ENCODE measurements at places on chromosomes 16 and 17.

GRCh38 chr16:85207357-85207921, 95.2 kb upstream of the CIBAR2 start:
- DNase-seq = no peak

GRCh38 chr16:35685085-35685484, 2225.7 kb downstream of the TP53TG3F start:
- DNase-seq = no peak

DNA sequence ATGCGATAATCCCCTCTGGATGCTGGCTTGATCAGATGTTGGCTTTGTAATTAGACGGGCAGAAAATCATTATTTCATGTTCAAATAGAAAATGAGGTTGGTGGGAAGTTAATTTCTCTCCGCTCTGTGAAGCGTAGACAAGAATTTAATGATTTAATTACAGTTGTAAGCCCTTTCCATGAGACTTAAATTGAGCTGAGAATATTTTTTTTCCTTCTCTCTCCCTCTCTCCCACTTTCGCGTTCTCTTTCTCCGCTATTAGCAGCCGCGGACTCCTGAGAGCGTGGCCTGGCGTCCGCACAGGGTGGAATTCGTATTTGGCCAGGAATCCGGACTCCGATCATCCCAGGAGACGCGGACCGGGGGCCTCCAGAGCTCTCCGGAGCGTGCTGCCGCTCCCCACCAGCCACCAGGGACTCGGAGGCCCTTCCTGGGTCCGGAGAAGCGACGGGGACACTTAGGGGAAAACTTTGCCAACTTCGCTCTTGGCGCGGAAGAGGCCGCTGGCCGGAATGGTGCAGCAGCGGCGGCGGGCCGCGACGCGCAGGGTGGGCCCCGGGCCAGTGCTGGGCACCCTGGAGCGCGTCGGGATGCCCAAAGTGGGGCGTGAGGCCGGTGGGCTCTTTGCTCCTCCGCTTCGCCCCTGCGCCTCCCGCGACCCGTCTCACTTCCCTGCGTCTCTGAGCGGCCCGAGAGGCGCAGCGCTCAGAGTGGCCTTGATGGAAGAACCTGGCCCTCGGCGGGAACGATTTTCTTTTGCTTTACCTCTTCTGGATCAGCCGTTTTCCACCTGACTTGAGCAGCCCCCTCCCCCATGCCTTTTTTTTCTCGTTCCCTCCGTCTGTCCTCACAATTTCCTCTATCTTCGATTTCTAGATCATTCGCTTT, 3.6 kb upstream of the IRX3 start:
- DNase-seq = no peak

- DNase-seq = peak; percentile 86
Measured at GRCh38 chr17:7023576-7024401, 939 bp downstream of the BCL6B start.

- no peak for DNase-seq
Measured at GRCh38 chr17:33225509-33225908, 67.6 kb downstream of the ASIC2 start.

- no peak for DNase-seq
Measured at GRCh38 chr17:17435323-17435722, 41.5 kb upstream of the MED9 start.

GRCh38 chr17:6551869-6552531, 4.4 kb downstream of the PITPNM3 start:
- no peak for DNase-seq

- DNase-seq = no peak
Measured at GRCh38 chr17:67801626-67802175, 23.6 kb upstream of the BPTF start.

- no peak for DNase-seq
Measured at GRCh38 chr16:52562770-52563169, 15.8 kb upstream of the TOX3 start.

- no peak for DNase-seq
Measured at GRCh38 chr16:600781-601180, 10.9 kb downstream of the RAB40C start.

DNA sequence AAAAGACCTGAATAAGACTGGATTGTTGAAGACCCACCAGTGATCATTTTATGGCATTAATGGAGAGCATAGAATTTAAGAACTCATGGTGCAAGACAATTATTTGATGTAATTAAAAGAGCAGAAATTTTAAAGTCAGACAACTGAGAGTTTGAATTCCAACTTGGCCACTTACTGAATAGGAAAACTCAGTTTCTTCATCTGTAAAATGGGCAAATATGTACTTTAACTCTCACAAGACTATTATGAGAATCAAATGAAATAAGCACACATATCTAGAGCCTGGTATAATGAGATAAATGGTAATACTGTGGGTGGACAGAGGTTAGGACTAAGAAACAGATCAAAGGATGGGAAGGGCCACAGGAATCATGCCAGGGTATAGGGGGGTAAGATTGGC, 88.0 kb downstream of the SOX9 start:
- DNase-seq = no peak

DNA sequence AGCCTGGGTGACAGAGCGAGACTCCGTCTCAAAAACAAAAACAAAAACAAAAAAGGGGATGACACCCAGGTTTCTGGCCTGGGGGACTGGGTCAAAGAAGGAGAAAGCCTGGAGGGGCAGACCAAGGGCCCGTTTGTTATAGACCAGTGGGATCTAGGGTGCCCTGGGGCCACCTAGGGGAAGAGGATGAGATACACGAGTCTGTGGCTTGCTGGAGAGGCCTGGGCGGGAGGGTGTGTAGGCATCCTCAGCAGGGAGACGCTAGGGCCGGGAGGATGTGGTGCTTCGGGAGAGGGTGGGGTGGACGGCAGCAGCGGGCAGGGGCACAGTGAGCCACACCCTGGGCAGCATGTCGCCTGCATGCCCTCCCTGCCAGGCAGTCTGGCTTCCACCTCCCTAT, 17.1 kb upstream of the CRK start:
- no peak for DNase-seq

GRCh38 chr16:51825779-51826178, 674.7 kb upstream of the SALL1 start:
- DNase-seq = no peak

DNA sequence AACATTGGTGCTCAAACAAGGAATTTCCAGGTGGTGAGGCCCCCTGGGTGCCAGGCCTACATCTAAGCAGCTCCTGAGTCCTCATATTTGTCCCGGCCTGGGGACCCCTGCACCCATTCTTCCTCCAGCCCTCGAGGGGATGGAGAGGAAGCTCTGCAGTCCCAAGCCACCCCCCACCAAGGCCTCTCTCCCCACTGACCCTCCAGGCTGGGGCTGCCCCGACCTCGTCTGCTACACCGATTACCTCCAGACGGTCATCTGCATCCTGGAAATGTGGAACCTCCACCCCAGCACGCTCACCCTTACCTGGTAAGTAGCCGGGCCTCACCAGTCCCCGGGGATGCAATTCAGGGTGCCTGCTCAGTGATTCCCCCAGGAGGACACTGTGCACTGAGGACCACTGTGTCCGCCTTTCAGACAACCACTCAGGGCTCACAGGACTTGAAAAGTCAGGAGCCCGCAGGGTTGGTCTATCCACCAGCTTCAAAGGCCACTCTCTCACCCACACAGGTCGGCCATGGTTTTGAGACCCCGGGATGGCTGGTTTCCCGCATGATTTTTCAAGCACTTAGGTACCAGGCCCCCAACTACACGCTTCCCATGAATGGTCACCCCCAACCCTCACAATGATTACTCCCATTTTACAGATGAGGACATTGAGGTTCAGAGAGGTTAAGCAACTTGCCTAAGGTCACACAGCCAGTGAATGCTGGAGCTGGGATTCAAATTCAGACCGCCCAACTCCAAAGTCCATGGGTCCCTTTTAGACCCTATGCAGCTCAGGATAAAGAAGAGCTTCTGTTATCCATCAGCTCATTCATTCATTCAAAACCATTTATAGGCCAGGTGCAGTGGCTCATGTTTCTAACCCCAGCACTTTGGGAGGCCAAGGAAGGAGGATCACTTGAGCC, 32.4 kb downstream of the IL21R start:
- no peak for DNase-seq

- no peak for DNase-seq
Measured at GRCh38 chr17:38709864-38710603, 5.0 kb downstream of the MLLT6 start.

DNA sequence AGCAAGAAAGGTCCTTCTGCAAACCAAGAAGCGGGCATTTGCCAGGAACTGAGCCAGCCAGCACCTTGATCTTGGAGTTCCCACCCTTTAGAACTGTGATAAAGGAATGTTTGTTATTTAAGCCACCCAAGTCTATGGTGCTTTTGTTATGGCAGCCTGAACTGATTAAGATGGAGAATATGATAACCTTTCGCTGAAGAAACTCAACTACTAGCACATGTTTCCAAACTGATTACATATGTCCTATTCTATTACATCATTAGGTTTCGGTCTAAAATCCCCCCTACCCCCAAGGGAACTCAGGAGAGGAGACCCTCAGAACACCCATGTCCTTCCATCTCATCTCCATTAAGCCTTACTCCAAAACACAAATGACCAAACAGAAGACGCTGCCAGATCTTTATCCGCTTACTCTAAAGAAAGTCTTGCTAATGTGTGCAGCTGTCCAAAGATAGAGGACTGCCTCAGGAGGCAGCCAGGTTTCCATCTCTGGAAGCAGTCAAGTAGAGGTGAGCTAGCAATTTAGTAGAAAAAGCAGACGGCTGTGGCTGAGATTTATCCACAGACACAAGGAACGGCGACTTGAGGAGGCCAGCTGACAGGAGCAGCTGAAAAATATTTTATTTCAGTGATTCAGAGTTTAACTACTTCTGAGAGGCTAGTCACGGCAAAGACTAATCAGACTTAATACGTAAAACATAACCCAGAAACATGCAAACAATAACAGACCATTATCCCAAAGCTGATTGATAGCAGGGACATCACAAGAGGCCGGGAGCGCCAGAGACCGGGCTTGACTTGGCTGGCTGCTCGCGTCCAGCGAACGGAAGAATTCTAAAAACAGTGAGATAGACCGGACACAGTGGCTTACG, 611.4 kb upstream of the CDH5 start:
- DNase-seq = no peak

DNA sequence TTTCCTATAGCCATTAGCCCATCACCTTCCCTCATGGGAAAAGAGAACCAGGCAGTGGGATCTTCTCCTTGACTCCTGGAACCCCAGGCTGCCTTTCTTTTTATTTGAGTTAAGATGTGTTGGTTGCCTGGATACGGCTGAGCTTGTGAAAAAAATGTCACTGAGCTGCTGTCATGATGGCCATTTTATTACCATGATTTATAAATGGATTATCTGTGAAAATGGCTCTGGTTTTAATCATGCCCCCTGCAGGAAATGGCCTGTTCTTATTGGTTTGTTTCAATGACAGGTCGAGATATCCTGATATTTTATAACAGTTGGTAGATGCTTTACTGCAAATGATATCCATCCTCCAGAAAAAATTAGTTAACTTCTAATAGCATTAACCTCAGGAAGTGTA, 640.4 kb downstream of the CDH11 start:
- DNase-seq = no peak

DNA sequence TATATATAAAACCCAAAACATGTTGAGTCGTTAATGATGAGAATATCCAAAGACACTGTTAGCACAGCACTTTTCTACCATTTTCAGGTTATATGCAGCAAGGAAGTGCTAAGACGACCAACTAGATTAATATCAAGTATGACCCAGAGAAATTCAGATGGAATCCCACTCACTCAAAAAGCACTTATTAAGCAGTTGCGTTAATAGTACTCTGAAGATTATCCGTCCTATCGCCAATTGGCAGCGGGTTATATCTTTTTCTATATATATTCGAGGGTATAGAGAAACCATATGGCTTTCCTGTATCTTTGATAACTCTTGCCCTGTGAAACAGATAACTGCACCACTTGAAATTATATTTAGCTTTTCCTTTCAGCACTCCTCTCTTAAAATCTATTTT, 1.1 kb downstream of the CRLF3 start:
- no peak for DNase-seq

DNA sequence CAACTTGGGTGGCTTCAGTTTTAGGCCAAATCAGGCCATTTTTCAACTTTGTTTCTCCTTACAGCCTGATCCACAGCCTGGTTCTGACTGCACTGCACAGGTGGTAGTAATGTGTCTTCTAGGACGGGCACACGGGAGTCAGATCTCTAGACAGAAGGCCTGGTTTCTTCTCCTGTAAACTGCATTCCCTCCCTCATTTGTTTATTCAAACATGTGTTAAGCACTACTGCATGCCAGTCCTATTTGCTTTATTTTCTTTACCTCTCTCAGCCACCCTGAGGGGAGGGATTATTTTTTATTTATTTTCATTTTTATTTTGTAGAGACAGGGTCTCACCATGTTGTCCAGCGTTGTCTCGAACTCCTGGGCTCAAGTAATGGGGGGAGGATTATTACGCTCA, 6.3 kb upstream of the KSR1 start:
- DNase-seq = no peak

- no peak for DNase-seq
Measured at GRCh38 chr17:56910509-56911235, 3.2 kb downstream of the TRIM25 start.

GRCh38 chr16:68444056-68444657, 4.2 kb downstream of the SMPD3 start:
- peak; percentile 48 for DNase-seq

GRCh38 chr17:3678095-3678820, 9.6 kb downstream of the EMC6 start:
- no peak for DNase-seq
